ENCODE measurements at places on chromosomes 11 and 22.

DNA sequence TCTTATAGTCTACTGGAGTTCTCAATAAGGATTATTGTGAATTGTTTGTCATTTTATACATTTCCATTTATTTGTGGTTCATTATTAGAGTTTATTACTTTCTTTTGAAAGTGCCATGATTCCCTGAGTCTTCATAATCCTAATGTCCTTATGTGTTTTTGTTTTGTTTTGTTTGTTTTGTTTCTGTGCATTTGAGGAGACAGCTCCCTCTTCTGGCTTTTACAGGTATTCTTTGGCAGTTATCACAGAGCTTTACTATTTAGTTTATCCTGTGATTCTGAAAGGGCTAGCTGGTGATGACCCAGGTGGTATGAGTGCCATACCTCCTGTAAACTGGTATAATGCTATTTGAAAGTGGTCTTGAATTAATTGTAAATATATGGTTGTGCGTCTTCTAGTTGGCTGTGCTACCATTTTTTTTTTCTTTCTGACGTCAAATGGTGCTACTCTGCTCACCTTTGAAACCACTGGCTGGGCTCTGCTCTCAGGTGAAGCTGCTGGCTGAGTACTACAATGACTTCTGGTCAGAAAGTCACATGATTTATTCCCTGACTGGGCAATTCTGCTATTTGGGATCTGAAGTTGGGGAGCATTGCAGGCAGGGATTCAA is 751.2 kb downstream of the JRKL start:
- no peak for DNase-seq

GRCh38 chr11:46009647-46010046 is 87.2 kb downstream of the LARGE2 start:
- no peak for DNase-seq

DNA sequence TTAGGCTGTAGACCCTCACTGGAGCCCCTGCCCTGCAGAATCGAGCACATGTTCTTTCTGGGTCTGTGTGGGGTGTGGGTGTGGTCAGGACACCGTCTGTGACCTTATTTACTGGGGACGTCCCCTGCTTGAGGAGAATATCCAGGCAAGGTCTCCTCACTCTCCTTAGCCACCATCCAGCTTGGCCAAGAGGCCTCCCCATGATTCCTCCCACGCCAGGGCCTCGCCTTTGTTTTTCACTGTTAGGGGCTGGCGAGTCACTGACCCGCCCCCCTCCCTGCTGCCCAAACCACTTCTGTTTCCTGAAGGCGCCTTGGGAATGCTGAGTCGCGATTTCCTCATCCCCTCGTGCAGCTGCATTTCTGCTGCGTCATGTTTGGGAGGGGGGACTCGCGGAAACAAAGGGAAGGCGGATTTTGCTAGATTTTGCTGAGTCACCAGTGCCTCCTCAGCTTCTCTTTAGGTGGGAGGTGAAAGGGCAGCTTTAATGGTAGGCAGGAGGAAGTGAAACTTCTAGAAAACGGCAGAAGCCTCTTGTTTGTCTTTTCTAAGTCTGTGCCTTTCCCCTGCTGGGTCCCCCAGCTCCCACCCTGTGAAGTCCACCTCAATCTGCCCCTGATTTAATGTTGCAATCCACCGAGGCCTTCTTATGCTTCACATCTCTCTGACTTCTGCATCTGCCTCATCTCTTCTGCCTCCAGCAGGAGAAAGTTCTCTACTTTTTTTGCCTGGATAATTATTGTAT is 4.0 kb upstream of the HMOX1 start:
- peak; percentile 93 for DNase-seq

DNA sequence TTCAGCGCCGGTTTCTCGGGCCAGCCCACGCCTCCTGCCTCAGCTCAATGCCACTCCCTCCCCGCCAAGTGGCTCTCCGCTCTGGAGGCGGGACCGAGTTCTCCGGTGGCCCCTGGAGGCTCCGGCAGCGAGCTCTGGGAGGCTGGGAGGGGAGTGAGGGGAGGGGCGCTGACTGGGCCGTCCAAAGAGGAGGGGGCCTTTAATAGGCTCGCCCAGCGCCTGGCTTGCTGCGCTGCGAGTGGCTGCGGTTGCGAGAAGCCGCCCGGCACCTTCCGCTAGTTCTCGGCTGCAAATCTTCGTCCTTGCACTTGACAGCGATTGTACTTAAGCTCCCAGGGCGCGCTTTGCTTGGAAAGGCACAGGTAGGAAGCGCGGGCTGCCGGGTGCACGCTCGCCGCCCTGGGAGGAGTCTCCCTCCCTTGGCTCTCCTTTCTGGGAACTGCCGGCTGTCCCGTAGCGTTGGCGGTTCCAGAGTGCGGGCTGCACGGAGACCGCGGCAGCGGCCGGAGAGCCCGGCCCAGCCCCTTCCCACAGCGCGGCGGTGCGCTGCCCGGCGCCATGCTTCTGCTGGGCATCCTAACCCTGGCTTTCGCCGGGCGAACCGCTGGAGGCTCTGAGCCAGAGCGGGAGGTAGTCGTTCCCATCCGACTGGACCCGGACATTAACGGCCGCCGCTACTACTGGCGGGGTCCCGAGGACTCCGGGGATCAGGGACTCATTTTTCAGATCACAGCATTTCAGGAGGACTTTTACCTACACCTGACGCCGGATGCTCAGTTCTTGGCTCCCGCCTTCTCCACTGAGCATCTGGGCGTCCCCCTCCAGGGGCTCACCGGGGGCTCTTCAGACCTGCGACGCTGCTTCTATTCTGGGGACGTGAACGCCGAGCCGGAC is at the start of gene ADAMTS15:
TSS of gene ADAMTS15 (plus strand) at position 230 of the 894 bp plus-strand sequence. CDS start at position 559, 329 bp downstream.
- no peak for DNase-seq

DNA sequence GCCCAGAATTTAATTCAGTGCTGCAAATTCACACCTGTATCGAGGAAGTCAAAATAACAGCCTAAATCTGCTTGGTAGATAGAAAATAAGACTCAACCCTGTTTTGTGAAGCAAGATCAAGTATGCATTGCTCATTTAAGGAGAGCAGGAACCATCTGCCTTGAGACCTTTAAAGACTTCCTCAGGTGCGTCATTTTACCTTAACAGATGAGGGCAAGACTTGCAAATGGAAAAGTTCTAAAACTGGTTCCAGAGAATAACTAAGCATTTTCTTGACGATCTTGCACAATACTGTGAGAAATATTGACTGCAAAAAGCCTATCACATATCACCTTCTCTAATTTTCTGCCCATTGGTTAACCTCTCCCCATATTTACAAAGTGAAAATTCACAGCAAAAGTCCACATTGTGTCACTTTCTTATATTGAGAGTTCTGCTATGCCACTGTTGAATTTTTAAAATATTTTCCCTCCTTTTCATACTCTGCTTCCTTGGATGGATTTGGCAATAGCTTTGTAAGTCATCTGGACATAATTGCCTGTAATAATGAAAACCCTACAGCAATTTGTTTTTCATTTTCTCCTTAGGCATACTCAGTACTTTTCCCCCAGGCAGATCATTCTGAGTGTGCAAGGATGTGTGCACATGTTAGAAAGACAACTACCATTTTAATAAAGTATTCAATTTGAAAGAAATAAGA is 234.2 kb downstream of the AASDHPPT start:
- DNase-seq = no peak

GRCh38 chr11:124150684-124151083 is 32.5 kb upstream of the OR10D3 start:
- no peak for DNase-seq

DNA sequence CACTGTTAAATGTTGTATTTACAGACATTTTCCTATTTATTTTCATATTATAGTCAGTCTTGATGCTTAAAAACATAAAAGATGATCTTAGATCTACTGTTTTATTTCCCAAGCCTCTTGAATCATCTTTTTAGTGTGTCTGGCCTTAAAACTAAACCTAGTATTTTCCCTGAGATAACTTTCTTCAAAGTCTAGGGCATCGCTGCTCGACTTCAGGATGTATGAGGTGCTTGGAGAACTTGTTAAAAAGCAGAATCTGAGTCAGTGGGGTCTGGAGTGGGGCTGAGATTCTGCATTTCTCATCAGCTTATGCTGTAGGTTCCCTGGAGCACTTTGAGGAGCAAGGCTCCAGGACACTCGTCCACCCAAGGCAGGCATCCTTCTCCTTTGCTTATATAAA is 404.9 kb downstream of the TENM4 start:
- DNase-seq = no peak

DNA sequence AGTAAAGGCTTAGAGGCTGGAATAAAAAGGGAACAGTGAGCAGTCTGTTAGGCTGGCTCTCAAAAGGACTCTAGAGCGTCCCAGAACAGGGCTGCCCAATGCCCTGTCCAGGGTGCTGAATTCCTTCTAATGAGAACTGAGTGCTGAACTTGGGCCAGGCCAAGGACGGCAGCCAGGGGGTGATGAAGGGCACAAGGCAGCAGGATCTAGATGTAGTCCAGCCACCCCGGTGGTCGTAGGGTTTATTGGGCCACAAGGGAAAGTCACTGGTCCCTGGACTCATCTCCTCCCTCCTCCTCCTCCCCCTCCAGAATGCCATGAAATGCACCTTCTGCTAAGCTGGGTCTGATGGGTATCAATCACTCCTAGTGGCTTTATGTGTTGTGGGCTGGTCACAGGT is 19.2 kb downstream of the NPTXR start:
- no peak for DNase-seq

GRCh38 chr22:24841261-24841660 is 35.2 kb downstream of the SGSM1 start:
- DNase-seq = no peak

GRCh38 chr22:25030636-25031035 is 78.1 kb downstream of the KIAA1671 start:
- DNase-seq = no peak

- peak; percentile 53 for DNase-seq
Observed at GRCh38 chr11:20087118-20087521, 73.2 kb downstream of the DBX1 start.

GRCh38 chr11:90468923-90469322 is 246.1 kb upstream of the CHORDC1 start:
- DNase-seq = no peak

- DNase-seq = no peak
Observed at GRCh38 chr22:37197451-37198257, 9.6 kb upstream of the C1QTNF6 start.

GRCh38 chr22:40236131-40236665 is 58.5 kb downstream of the TNRC6B start:
- no peak for DNase-seq

DNA sequence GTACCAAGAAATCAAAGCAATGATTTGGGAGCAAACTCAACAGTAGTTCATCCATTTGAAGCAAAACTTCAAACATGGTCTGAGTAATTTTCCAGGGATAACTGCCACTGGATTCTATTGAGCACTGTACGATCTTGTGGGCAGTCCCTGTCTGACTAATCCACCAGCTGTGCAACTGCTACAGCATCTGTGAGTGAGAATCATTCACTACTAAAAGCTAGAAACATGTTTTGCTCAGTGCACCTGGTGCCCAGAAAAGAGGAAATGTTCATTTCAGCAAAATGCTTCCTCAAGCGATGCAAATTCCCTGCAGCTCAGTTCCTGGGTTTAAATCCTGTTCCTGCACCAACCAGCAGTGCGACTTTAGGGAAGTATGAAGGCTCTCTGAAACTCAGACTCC is 1077.9 kb downstream of the DLG2 start:
- DNase-seq = no peak

DNA sequence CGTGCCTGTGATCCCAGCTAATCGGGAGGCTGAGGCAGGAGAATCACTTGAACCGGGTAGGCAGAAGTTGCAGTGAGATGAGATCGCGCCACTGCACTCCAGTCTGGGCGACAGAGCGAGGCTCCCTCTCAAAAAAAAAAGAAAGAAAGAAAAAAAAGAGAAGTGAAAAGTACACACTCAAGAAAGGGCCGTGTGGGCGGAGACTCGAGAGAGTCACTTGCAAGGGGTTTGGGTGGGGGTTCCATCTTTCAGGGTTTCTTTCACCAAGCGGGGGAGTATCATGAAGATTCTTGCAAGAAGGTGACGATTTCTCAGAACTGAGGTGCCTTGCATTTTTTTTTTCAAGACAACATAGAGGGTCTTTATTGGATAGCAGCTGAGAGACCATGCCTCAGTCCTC is 4.0 kb upstream of the IFITM5 start:
- no peak for DNase-seq

GRCh38 chr22:24164243-24164642 is 17.0 kb upstream of the SUSD2 start:
- no peak for DNase-seq

DNA sequence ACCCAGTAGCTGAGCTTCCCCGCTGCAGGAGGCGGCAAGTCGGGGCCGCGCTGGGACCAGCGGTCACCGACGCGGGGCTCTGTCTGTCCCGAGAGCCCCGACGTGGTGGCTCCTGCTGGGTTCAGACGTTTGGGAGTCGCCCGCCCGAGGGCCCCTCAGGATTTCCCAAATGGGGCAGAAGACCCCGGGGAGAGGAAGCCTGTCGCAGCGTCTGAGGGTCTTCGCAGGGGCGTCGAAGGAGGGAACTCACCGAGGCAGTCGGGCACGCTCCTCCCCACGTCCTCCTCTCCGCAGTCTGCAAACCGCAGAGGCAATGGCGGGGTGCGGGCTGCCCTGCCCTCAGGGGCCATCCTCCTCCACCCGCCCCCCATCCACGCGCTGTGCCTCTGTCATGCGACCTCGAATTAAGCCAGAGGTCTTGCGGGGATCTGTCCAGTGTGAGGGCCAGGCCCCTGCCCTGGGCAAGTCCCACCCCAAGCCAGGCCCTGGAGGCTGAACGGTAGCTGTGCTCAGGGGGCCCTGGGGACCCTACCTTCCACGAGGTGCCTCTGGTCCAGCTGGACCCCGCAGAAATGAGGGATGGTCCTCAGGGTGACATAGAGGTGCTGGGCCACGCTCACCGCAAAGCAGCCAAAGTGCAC is 12.5 kb downstream of the IL17REL start:
- DNase-seq = no peak

DNA sequence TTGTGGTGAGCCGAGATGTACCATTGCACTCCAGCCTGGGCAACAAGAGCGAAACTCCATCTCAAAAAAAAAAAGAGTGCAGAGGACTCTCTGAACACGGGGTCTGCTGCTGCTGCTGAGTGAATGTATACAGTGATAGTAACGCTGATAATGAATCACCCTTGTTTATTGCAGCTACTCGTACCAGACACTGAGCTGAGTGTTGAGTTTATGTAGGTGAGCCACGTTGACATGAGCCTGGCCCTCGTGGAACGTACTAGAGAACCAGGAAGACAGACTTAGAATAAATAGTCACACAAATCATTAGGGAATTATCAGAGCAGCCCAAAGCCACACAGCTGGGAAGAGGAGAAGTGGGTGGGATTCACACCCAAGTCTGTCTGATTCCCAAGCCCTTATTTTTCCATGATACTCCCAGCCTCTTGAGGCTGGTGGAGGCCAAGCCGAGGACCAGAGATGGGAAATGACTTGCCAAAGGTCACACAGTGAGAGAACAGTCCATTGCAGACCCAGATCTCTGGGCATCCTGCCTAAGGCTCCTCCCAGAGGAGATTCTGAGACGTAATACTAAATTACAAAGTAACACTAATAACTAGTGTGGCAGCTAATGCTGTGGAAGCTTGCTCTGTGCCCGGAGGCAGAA is 34.8 kb downstream of the MB start:
- DNase-seq = no peak

DNA sequence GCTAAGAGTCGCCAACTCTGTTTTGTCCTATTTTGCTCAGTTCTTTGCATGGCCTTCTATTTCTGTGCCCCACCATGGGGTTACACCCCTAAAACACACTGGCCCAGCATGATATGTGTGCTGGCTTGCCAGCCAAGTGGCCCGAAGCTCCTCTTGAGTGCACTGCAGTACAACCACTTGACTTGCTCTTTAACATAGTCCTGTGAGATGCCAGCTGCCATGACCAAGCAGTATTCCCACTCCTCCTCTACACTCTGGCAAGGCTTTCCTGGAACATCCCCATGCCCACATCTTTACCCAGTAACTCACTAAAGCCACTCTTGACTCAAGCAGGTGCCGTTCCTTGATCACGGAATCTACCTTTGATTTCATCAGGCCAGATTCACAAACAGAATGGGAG is 102.9 kb upstream of the GAL start:
- DNase-seq = no peak

All from AG09309 (cell line).